Endothelial cell (in vitro differentiated cells): ENCODE measurements at places on chromosomes 5 and 9. TPM values are rescaled to one million over a fixed set of nuclear protein-coding genes. Genes with fewer than 3 reads are reported as not detected.

GRCh38 chr5:38291355-38291754, 33.0 kb downstream of the EGFLAM start:
- no peak overlapping the region for H3K27ac ChIP-seq
- H3K4me3 ChIP-seq: no peak overlapping the region
- peaks cover 12% of the 10 kb centered on the region for H3K4me1 ChIP-seq
- no peaks in the 10 kb centered on the region for H3K27me3 ChIP-seq
- H3K36me3 ChIP-seq: no peaks in the 10 kb centered on the region
- DNase-seq: no peak

DNA sequence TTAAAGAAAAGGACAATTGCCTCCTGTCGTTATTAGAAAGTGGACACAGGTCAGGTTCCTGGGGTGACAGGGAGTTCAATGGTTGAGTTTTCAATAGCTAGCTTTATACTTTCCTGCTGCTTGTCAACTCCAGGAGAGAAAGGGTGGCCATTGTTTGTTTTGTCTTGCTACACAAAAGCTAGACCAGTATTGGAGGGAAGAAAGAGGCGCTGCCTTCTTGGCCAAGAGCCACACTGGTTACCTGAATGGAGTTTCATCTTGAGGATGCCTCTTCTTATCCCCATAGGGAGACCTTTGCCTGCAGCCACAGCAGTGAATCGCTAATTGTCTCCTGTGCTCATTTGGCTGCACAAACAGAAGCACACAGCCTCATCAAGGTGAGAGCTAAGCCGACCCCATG, 279.4 kb upstream of the GRIA1 start:
- H3K27ac ChIP-seq: no peak overlapping the region
- H3K4me3 ChIP-seq: no peak overlapping the region
- H3K27me3 ChIP-seq: no peaks in the 10 kb centered on the region
- H3K36me3 ChIP-seq: no peaks in the 10 kb centered on the region

DNA sequence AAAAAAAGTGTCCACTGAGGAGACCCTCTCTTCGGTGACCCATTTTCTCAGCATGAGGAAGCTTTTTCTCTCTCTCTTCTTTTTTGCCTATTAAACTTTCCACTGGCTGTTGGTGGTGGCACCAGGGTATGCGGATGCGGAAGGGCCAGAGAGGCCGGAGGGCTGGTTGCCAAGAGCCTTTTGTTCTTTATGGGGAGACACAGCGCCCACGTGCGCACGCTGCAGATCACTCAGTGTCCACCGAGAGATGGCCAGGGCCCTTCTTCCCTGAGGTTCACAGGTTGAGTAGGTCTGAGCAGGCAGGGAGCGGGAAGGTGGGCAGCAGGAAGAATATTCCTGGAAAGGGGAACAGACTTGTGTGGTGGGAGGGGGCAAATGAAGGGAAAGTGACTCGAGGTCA, 69.1 kb downstream of the STK10 start:
- peak overlapping the region; percentile 19 for H3K4me3 ChIP-seq
- H3K36me3 ChIP-seq: peaks cover 24% of the 10 kb centered on the region
- DNase-seq: no peak
- H3K27ac ChIP-seq: no peak overlapping the region
- H3K27me3 ChIP-seq: peaks cover 11% of the 10 kb centered on the region

- DNase-seq: no peak
- H3K4me1 ChIP-seq: no peaks in the 10 kb centered on the region
- peaks cover 19% of the 10 kb centered on the region for H3K36me3 ChIP-seq
- peaks cover 3% of the 10 kb centered on the region for H3K27me3 ChIP-seq
Measured at GRCh38 chr5:78064941-78065472, 229.5 kb downstream of the AP3B1 start.

DNA sequence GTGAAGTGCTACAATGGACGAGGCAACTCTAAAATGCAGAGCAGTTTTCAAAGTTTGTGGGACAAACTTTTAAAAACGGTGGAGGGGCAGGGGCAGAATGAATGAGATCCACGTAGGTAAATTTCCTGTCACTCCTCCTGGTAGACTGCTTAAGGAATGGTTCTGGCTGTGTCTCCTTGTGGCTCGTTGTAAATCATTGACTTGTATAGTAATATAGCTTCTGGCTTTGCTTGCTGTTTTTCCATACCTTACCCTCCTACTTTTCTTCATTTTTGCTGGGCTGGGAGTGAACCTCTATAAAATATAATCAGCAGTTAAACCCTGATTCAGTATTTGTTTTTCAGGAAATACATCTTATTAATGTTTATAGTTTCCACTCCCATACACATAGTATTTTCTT, 235.7 kb downstream of the TUSC1 start:
- H3K27me3 ChIP-seq: no peaks in the 10 kb centered on the region
- no peak for DNase-seq
- no peaks in the 10 kb centered on the region for H3K36me3 ChIP-seq
- no peaks in the 10 kb centered on the region for H3K4me1 ChIP-seq
- H3K27ac ChIP-seq: no peak overlapping the region
- H3K4me3 ChIP-seq: no peak overlapping the region

DNA sequence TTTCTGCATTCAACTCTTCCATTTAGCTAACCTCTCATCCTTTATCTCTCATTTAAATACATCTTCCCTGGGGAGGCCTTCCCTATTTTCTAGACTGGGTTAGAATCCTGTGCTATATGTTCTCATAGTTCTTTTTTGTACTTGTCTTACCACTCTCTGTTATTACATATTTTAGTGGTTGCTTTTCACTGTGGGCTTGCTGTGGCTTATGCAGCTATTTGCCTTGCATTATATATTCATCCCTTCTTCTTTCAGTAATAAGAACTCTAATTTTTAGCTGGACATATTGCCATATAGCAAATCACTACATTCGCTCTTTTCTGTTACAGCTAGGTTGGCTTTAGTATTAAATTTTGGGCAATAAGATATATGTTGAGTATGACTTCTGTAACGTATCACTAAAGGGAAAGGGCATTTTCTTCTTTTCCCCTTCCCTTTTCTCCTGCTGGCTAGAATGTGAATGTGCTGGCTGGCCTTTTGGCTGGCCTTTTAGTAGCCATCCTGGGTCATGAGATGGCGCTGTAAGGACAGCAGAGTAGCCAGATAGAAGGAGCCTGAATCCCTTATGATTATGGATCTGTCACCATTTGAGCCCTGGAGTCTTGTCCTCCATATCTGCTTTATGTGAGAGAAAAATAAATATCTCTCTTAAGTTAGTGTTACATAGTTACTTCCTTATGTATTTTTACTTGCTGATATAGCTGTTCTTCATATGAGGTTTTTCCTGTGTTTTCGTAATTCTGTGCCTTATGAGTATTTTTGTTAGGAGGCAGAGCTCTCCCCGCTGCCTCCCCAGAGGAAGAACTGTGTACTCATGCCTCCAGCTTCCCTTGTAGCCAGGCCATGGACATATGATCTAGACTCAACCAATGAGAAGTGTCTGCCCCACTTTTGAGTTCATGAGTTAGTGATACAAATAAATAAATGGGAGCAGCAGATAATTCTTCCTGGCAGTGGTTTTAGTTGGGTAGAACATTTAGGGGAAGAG, 65.8 kb downstream of the NDUFAF2 start:
- peak; percentile 16 for DNase-seq
- no peaks in the 10 kb centered on the region for H3K36me3 ChIP-seq

- peak overlapping the region; percentile 80 for H3K27ac ChIP-seq
- peak overlapping the region; percentile 73 for H3K4me3 ChIP-seq
- no peaks in the 10 kb centered on the region for H3K36me3 ChIP-seq
Measured at GRCh38 chr9:6605202-6605601, 40.3 kb downstream of the GLDC start.

- no peak overlapping the region for H3K27ac ChIP-seq
- no peaks in the 10 kb centered on the region for H3K4me1 ChIP-seq
- DNase-seq: no peak
- H3K4me3 ChIP-seq: no peak overlapping the region
- peaks cover 6% of the 10 kb centered on the region for H3K27me3 ChIP-seq
Measured at GRCh38 chr9:108136656-108137055, 647.1 kb upstream of the KLF4 start.

DNA sequence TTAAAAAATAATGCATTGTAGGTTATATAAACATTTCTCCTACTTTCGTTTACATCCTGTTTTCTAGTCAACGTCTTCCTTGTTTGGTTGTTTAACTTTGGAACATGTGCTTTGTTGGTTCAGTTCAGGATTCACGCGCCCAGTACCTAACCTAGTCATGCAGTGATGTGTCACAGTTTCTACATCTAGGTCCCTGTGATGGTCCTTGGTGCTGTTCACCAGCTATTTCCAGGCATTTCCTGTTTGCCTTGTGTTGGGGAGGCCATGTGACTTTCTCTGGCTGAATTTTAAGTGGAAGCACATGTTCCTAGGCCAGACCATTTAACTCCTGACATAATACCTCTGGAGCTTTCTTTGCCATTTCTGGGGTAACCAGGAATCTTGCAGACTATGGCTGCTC, 292.3 kb downstream of the SMARCA2 start:
- H3K4me3 ChIP-seq: no peak overlapping the region
- no peak for DNase-seq
- no peak overlapping the region for H3K27ac ChIP-seq

- DNase-seq: peak; percentile 28
- no peaks in the 10 kb centered on the region for H3K27me3 ChIP-seq
- H3K4me1 ChIP-seq: peaks cover 8% of the 10 kb centered on the region
- no peaks in the 10 kb centered on the region for H3K36me3 ChIP-seq
- H3K27ac ChIP-seq: no peak overlapping the region
Measured at GRCh38 chr5:154493274-154493673, 15.2 kb upstream of the HAND1 start.

The OBP2B gene
- total RNA-seq: not detected

The MAN1B1 gene
- 70.4 TPM for total RNA-seq

The SLC27A4 gene
- 23.0 TPM for total RNA-seq

The CFAP157 gene
- 0.85 TPM for total RNA-seq

The SOWAHA gene
- not detected for total RNA-seq

The PROB1 gene
- 7.3 TPM for total RNA-seq

The DDX4 gene
- total RNA-seq: not detected

The DPM2 gene
- 31.5 TPM for total RNA-seq
